Small intestine (tissue), 16 donors: ENCODE measurements at places on chromosomes 2 and 18. TPM values are rescaled to one million over a fixed set of nuclear protein-coding genes. Genes with fewer than 3 reads are reported as not detected.

Gene C2orf15
- 1.4 TPM for polyA plus RNA-seq

Gene SLC5A7
- polyA plus RNA-seq: not detected

Gene PPP1R1C
- polyA plus RNA-seq: 2.4 TPM

Gene KCNG3
- polyA plus RNA-seq: 0.15 TPM

Gene EMILIN1
- polyA plus RNA-seq: 36.6 TPM

Gene OR6B2
- not detected for polyA plus RNA-seq

DNA sequence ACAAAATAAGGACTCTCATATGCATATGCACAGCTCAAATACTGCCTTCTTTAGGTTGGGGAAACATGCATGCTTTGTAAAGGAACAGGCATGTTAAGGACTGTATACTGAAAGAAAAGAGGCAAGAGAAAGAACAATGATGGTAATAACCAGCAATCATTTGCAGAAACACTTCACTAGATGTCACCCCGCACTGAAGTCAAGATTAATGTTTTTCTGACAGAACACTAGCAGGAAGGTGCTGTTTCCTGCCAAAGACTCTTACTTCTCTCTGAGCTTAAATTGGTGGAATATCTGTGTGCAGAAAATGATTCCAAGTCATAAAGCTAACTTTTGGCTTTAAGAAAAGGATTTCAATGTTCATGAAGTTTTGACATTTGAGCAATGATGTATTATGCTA is 19.3 kb upstream of the CSRNP3 start:
- H3K27ac ChIP-seq: no peak overlapping the region
- no peaks in the 10 kb centered on the region for H3K4me1 ChIP-seq

- no peak for DNase-seq
- H3K27ac ChIP-seq: no peak overlapping the region
- no peaks in the 10 kb centered on the region for H3K27me3 ChIP-seq
- H3K4me3 ChIP-seq: no peak overlapping the region
- H3K4me1 ChIP-seq: no peaks in the 10 kb centered on the region
Observed at GRCh38 chr2:15242936-15243461, 318.1 kb downstream of the NBAS start.

DNA sequence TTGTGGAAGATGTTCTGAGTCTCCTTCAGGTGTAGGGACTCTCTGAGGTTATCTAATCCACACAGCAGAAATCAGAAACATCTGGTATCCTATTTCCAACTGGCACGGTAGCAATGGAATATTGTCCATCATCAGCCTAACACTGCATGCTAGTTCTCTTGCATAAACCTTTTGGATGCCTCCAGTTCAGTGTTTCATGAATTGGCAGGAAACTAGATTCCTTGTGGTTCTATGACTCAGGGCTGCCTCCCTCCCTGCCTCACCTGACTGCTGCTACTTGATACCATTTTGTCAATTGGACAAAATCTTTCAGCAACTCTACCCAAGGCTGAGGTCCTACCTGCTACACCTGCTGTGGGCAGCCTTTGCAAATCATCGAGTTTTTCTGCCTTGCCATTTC is 130.9 kb downstream of the TPGS2 start:
- H3K4me3 ChIP-seq: no peak overlapping the region
- H3K4me1 ChIP-seq: no peaks in the 10 kb centered on the region
- H3K36me3 ChIP-seq: no peaks in the 10 kb centered on the region
- no peaks in the 10 kb centered on the region for H3K27me3 ChIP-seq
- no peak for DNase-seq

- no peak overlapping the region for H3K27ac ChIP-seq
- no peak overlapping the region for H3K4me3 ChIP-seq
- no peaks in the 10 kb centered on the region for H3K36me3 ChIP-seq
- no peak for DNase-seq
- H3K27me3 ChIP-seq: no peaks in the 10 kb centered on the region
Observed at GRCh38 chr2:236085211-236085610, 83.0 kb downstream of the GBX2 start.

- no peaks in the 10 kb centered on the region for H3K4me1 ChIP-seq
- H3K27ac ChIP-seq: no peak overlapping the region
- no peak for DNase-seq
- H3K36me3 ChIP-seq: no peaks in the 10 kb centered on the region
Observed at GRCh38 chr2:34098256-34098655, 499.2 kb upstream of the FAM98A start.

DNA sequence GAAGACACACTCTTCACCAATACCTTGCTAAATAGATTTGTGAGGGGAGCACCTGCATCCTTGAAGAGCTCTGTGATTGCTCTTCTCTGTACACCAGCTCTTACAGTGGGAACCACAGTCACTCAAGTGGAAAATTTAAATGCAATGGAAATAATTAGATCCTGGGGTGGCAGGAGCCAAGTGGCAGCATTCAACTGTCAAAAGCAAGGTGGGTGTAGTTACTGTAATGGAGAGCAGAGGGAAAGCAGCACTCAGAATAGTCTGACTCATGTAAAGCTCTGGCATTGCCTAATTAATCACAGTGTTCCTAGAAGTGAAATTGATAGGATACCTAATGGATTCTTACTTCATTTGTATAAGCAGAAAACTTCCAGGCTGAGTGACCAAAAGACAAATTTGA is 245.8 kb downstream of the KCNE4 start:
- no peaks in the 10 kb centered on the region for H3K4me1 ChIP-seq
- H3K4me3 ChIP-seq: no peak overlapping the region
- no peak for DNase-seq
- no peaks in the 10 kb centered on the region for H3K27me3 ChIP-seq
- H3K27ac ChIP-seq: no peak overlapping the region
- no peaks in the 10 kb centered on the region for H3K36me3 ChIP-seq

DNA sequence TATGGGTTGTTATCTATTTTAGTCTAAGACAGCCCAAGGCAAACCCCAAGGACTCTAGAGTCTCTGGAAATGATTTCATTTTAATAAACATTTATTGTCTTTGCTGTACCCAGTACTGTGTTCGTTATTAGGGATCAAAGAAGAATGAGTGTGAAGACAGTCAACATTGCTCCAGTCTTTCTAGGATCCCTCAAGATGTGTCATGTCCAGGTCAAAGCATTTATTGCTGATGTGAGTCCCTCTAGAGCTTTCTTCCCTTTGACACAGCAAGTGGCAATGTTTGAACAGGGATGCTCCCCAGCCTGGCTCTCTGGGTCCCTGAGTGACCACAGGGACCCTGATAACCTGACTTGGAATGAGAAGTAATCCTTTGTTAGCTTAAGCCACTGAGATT is 123.1 kb upstream of the STK17B start:
- no peaks in the 10 kb centered on the region for H3K4me1 ChIP-seq
- DNase-seq: no peak

- no peaks in the 10 kb centered on the region for H3K4me1 ChIP-seq
- DNase-seq: no peak
Observed at GRCh38 chr18:22257022-22257543, 87.7 kb downstream of the GATA6 start.

DNA sequence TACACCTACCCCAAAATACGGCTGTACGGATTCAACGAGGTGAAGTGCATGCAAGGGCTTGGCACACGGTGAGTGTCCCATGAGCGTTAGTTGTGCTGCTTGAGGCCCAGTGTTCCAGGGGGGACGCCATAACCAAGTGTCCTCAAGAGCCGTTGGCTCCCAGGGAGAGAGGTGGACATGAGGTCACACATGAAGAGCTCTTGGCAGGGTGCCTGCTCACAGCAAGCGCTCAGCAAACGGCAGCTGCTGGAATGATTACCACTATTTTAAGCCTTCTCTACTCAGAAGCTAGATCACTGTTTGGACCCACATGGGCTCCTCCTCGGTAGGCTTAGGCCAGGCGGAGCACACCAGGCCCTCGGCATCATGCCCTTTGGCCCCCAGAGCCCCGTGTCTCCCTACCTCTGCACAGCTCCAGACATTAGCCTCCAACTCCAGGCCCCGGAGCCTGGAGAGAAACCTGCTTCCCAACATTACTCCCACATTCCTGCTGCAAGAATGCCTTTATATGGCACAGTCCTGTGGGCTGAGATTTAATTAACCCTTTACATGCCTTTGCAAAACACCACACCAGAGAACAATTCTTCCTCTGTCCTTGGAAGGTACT is 68.4 kb upstream of the PPP1CB start:
- no peak overlapping the region for H3K4me3 ChIP-seq
- H3K27ac ChIP-seq: no peak overlapping the region
- no peaks in the 10 kb centered on the region for H3K27me3 ChIP-seq

- H3K27ac ChIP-seq: no peak overlapping the region
- H3K4me1 ChIP-seq: no peaks in the 10 kb centered on the region
- no peaks in the 10 kb centered on the region for H3K27me3 ChIP-seq
Observed at GRCh38 chr2:138601458-138602165, 100.0 kb downstream of the SPOPL start.

GRCh38 chr18:70284976-70285620 is 3.7 kb upstream of the SOCS6 start:
- no peaks in the 10 kb centered on the region for H3K27me3 ChIP-seq
- H3K4me3 ChIP-seq: no peak overlapping the region
- H3K27ac ChIP-seq: no peak overlapping the region

DNA sequence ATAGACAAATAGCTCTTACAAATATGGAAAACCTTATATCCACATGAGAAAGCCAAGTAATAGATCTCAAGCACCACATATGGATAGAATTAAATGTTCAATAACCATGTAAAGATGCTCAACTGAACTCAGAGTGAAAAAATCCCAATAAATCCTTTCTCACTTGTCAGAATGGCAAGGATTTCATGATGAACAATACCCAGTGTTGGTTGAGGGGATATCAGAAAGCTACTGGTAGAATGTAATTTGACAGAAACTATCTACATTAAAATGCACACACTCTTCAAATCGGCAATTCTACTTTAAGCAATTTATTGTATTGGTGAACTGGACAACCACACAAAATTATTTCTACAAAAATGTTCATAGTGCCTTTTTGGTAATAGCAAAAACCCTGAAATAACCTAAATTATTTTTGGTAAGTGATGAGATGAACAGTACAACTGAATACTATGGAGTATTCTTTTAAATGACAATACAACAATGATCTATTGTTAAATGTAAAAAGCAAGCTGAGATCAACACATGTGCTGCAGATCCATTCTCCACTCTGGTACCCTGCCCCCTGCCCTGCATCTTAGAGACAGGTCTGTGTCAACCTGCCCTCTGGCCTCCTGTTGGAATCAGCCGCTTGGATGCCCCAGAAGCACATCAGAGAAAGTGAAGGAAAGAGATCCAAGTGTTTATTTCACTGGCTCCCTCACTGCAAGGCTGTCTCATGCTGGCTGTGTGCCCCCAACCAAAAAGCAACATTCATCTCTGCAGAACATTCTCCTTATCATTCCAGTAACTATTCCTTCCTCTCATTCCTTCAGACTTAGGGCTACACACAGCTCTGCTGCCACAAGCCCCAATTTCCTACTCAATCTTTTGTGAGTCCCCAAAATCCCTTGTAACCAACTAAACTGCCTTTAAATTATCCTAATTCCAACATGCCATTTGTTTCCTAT is 442.5 kb downstream of the LRATD1 start:
- no peaks in the 10 kb centered on the region for H3K4me1 ChIP-seq
- DNase-seq: no peak
- no peaks in the 10 kb centered on the region for H3K27me3 ChIP-seq
- H3K4me3 ChIP-seq: no peak overlapping the region
